ENCODE measurements at places on chromosomes 2 and 18. TPM values are rescaled to one million over a fixed set of nuclear protein-coding genes. Genes with fewer than 3 reads are reported as not detected.
A peak's percentile ranks its signal among the peaks of the same experiment; 100 is the strongest.

DNA sequence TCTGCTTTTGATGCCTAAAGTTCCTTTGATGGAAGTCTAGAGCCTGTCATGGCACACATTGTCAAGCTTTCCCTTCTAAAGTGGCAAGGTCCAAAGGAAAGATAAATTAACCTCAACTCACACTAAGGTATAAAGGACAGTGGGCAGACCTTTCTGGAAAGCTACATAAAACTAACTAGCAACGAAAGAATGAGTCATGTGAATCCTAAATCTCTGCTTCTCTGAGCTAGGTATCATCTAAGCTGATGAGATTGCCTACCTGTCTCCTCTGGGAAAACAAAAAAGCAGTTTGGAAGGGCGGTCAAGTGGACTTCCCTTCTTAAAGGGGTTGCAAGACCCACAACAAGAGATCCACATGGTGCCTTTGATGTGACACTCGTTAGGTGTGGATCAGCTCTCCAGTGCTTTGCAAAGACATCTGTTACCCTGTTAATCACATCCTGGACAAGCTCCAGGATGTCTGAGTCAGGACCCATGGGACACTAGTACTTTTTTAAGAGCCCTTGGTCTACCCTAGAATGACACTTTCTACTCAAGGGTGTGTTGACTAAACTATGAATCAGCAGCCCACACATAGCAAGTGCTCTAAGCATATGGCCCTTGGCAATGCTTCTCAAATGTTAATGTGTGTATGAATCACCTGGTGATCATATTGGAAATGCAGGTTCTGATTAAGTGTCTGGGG is 173.5 kb downstream of the ALK start:
- DNase-seq = peak; percentile 61

DNA sequence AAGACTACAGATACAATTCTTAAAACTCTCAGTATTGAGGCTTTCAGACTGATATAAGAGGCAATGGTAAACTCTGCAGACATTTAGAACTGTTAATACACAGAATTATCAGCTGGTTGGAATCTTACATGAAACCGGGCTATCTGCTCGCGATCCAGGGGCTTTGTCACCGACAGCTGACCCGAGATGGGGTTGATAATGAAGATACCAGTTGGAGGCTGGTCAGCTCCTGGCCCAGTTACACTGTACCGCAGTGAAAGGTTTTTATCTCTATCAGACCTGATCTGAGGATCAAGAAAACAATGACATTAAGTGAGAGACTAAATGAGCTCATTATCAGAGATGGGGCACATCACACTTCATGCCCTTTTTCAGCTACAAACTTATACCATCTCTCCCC is 167.3 kb downstream of the CDH2 start:
- DNase-seq = no peak

CHMP3 gene
- total RNA-seq = 130 TPM

- DNase-seq = no peak
These were observed 224.6 kb upstream of the LRRTM4 start for GRCh38 chr2:77746780-77747179.

DNA sequence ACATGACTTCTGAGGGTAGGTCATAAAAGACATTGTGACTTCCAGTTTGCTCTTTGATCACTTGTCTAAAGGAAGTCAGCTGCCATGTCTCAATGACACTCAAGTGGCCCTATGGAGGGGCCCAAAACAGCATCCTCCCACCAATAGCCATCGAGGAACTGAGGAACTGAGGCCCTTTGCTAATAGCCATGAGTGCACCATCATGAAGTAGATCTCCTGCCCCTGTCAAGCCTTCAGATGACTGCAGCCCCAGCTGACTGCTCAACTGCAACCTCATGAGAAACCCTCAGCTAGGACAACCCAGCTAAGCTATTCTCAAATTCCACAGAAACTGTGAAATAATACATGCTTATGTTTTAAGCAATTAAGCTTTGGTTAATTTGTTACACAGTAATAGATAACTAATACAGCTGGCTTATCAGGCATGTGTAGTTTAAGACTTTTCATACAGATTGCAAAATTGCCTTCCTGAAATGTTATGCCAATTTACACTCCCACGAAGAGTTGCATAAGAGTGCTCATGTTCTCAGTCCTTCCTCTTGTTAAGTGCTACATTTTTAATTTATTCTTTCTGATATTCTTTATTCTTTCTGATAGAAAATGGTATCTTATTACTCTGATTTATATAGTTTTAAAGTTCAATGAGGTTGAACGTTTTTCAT is 105.6 kb upstream of the NDUFV2 start:
- DNase-seq = no peak

DUSP19 gene
- total RNA-seq = 5.1 TPM

GRCh38 chr2:203440671-203441070 is 94.4 kb downstream of the RAPH1 start:
- DNase-seq = no peak

DNA sequence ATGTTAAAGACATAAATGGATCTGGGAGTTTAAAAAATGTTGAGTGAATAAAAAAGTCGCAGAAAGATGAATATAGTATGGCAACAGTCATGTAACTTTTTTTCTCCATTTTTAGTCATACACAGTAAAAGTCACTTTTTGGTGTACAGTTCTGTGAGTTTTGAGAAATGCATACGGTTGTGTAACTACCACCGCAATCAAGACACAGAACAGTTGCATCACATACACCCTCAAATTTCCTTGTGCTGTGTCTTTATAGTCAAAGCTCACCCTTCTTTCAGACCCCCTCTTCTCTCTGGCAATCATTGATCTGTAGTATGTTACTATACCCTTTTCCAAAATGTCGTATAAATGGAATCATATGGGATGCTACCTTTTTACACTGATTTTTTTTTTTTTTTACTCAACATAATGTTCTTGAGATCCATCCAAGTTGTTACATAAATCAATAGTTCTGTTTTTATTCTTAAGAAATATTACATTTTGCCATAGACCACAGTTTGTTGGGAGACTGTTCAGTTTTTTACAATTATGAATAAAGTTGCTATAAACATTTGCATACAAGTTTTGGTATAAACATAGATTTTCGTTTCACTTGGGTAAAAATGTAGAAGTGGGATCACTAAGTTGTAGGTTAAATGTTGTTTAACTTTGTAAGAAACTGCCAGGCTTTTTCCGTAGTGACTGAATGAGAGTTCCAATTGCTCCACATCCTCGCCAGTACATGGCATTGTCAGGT is 35.4 kb upstream of the AGFG1 start:
- no peak for DNase-seq

LTBP1 gene
- 8.7 TPM for total RNA-seq

DNA sequence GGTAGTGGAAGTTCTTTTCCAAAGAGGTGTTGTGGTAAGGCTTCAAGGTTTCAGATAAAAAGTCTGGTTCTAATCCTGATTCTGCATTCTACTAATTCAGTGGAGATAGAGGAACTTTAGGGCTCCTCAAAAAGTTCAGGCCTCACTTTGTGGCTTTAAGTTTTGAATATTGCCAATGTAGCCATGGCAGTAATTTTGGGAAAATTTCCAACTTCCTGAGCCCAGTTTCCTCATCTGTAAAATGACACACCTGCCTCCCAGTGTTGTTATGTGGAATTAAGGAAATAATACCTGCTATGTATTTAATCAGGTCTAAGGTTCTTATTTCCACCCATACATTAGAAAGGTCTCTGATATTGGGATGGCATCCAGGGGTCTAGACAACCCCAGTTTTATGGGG is 147.6 kb upstream of the ITGA6 start:
- DNase-seq = no peak

FOXI3 gene
- not detected for total RNA-seq

DNA sequence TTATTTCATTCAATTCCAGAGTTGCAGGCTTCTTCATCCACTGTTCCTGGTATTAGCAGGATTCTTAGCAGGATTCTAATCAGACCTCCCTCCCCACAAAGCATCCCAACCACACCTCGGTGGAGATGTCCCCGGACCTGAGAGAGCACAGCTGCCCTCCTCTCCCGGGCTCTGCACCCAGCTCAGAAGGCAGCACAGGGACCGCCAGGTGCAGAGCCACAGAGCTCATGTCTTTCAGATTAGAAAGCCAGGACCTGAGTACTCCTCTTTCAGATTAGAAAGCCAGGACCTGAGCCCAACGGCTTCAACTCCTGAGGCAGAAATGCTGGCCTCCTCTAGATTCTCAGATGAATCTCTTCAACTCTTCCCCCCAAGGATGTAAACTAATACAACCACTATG is 152.3 kb downstream of the MYO5B start:
- no peak for DNase-seq

GRCh38 chr2:20205915-20206524 is 18.9 kb downstream of the SDC1 start:
- DNase-seq = no peak

ATP6V1C2 gene
- not detected for total RNA-seq

DNA sequence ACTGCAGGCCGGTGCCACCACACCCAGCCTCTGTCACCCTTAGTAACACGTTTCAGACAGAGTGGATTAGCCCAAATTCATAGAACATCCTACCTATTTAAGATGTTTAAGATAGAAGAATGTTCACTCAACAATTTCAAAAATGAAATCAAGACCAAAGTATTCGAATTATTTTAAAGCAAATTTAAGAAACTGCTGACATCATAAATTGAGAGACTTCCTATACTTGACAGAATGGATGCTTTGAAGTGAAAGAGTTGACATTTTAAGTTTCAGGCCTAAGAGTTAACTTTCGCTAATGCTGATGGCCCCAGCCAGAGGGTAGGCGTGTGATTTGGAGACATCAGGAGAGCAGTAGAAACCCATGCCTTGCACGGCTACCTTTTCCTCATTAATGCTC is 271.9 kb downstream of the SS18 start:
- DNase-seq = no peak

GRCh38 chr2:11057031-11057430 is 98.2 kb upstream of the SLC66A3 start:
- no peak for DNase-seq

MC4R gene
- total RNA-seq = not detected

GRCh38 chr2:233416706-233417105 is 62.4 kb downstream of the DGKD start:
- no peak for DNase-seq

CRYBA2 gene
- not detected for total RNA-seq

SETBP1 gene
- 12.6 TPM for total RNA-seq

COLEC12 gene
- total RNA-seq = 58.8 TPM

Measured in SJSA1 (cell line).